ENCODE measurements at places on chromosomes 7 and 10.

DNA sequence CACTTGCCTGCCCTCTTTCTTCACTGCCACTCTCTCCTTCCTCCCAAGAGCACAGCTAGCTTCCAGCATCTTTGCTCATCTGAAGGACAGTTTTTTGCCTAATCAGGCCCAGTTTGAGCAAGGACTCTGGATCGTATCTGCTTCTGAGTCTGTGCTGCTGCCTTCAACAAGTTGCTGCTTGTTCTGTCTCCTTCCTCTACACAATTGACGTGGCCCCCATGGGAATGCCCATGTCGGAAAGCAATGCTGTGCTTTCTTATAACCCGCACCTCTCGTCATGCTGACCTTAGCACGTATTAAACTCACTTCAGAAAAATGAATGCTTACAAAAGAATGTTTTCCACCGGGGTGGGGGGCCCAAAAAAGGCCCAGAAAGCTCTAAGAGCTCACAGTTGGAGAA is 324.7 kb upstream of the C7orf33 start:
- DNase-seq = no peak

DNA sequence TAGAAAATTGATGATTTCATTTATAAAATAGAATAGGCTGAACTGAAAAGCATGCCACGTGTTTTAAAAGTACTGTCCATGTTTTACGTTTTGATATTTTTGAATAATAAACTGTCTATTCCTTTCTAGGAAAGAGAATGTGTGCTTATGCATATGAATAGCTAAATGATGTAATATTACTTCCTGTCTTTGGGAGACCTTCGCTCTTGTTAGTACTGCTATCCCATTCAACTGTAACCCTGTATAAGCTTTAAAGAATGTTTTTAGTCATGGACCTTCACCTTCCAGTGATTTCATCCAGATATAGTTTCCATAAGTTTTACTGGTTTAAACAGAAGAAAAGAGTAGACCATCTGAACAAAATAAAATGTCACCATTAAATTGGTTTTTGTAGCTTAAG is 274.4 kb upstream of the SEMA3A start:
- no peak for DNase-seq

- no peak for DNase-seq
Measured at GRCh38 chr7:33789871-33790630, 115.3 kb upstream of the BMPER start.

- DNase-seq = no peak
Measured at GRCh38 chr7:139231513-139232376, 708 bp downstream of the UBN2 start.

DNA sequence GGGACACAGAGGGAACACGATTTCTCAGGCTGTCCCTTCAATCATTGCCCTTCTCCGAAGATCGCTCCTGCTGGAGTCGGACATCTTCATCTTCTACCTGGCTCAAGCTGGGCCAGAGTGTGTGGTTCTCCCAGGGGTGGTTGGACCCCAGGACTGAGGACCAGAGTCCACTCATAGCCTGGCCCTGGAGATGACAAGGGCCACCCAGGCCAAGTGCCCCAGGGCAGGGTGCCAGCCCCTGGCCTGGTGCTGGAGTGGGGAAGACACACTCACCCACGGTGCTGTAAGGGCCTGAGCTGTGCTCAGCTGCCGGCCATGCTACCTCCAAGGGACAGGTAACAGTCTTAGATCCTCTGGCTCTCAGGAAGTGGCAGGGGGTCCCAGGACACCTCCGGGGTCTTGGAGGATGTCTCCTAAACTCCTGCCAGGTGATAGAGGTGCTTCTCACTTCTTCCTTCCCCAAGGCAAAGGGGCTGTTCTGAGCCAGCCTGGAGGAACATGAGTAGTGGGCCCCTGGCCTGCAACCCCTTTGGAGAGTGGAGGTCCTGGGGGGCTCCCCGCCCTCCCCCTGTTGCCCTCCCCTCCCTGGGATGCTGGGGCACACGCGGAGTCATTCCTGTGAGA is 23.3 kb downstream of the TBATA start:
- no peak for DNase-seq

DNA sequence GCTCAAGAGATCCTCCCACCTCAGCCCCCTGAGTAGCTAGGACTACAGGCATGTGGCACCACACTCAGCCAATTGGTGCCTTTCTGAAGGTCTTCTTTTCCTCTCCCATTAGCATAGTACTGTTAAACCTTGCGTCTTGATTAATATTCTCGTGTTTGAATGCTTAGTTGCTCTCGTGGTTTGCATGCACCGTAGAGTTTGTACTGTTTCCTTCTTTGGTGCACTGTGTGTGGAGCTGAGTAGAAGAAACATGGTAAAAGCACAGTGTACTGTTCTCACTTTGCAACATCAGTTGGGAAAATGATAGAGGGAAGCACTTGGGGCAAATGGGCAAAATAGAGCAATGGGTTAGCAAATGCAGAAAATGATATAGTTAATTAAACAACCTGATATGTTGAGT is 27.6 kb upstream of the RPA3 start:
- DNase-seq = no peak

- no peak for DNase-seq
Measured at GRCh38 chr10:71526653-71527052, 129.9 kb downstream of the CDH23 start.

GRCh38 chr7:72048420-72048819 is 363.7 kb downstream of the CALN1 start:
- DNase-seq = no peak

DNA sequence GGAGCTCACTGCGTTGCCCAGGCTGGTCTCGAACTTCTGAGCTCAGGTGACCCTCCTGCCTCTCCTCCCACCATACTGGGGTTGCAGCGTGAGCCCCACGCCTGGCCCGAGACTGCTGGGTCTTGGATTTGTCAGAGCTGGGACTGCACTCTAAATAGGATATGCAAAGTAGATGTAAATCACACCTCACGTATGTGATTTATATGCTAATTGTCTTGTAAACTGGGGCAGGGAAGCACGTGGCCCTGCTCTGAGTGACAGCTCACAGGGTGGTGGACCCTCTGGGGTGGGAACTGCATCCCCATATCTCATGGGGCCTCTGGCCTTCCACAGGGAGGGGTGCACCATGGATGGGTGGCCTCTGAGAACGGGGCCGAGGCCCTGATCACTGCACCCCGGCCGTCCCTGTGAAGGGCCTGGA is 34.1 kb downstream of the GET4 start:
- no peak for DNase-seq

GRCh38 chr7:101179117-101179516 is 976 bp downstream of the NAT16 start:
- no peak for DNase-seq

GRCh38 chr10:84317174-84317573 is 11.2 kb upstream of the CCSER2 start:
- DNase-seq = no peak

GRCh38 chr7:6160191-6160623 is 112.2 kb downstream of the CYTH3 start:
- no peak for DNase-seq

DNA sequence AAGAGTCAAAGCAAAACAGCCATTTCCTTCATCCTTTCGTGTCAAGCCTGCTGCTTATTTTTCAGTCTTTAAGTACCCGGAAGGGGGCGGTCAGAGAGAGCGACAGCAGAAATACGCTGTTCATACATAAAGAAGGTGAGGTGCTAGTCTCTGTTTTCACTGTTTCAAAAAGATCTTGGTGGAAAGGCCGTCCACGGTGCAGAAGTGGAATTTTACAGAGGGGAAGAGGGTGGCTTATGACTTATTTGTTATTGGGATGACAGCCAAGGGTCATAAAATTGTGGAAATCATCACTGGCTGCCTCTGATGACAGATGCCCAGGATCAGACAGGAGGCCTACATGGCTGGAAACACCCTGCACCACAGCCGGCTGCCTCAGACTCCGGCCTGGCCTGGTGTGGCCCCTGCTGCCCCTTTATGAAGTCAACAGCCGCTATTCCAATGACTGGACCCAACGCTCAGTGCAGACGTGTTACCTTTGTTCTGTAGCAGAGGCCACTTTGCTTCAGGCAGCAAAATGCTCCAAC is 57.0 kb downstream of the HIPK2 start:
- no peak for DNase-seq

- peak; percentile 56 for DNase-seq
Measured at GRCh38 chr10:74150204-74150989, at the start of gene AP3M1. AP3M1 (minus strand) TSS chr10:74150828; CDS start chr10:74138379, 12,449 bp downstream.

GRCh38 chr7:77944183-77945182 is 145.9 kb downstream of the PHTF2 start:
- no peak for DNase-seq

- no peak for DNase-seq
Measured at GRCh38 chr7:67393903-67394302, 397.3 kb downstream of the TYW1 start.

DNA sequence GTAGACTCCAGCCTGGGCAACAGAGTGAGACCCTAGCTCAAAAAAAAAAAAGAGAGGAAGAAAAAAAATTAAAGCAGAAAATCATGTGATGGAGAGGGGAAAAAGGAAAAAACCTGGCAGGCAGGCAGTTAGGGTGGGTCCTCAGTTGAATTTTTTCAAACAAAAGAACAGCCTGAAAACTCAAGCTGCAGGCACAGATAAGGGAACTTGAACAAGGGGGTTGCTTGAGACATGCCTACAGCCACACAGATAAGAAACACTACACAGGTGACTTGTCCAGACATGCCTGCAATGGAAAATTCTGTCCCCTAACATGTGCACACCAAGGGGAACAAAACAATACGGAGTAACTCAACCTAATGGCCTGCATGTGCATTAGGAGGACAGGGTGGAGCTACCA is 19.2 kb downstream of the VIM start:
- no peak for DNase-seq

GRCh38 chr7:118153551-118154177 is 30.3 kb upstream of the LSM8 start:
- DNase-seq = no peak

GRCh38 chr10:29142516-29143314 is 146.2 kb upstream of the LYZL1 start:
- no peak for DNase-seq
